ENCODE measurements at places on chromosomes 2 and 18.

DNA sequence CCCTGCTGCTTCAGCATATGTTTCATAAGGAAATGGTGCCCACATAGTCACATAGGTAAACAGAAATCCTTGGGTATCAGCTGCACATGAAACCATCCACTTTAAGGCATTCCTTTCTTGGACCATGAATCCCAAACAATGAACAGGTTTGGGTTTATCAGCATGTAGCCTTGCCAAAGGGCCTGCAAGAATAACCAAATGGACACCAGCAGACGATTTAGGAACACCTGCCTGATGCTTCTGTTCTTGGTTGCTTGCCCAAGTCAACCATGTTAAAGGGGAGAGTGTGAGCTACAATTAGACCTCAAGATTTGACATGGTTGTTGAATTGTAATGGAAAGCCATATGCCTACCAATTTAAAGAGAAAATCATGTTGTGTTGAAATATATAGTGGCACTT, 1342.7 kb upstream of the PIK3C3 start:
- DNase-seq, result no peak

GRCh38 chr2:188294352-188294926, 2.8 kb downstream of the GULP1 start:
- DNase-seq, result no peak

DNA sequence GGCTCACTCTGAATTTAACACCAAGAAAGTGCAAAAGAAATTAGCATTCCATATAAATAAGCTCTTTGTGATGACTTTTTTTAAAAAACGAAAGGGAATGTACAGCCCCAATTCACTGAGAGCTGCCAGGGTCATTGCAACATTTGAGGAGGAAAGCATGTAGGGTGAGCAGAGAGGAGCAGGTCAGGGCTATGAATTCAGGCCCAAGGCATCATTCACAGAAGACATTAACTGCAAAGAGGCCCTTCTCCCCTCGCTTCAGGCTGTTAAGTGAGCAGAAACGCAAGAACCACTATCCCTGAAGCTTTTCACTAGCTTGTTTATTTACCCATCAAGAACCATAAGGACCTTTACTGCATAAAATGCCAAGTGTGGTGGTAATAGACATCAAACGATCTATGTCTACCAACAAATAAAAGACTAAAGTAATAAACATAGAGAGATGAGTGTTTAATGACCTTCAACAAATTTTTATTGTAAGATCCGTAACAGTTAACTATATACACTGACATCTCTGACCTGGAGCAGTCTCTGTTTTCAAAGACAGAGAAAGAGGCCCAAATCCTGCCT, 333.1 kb upstream of the HNRNPA3 start:
- no peak for DNase-seq

- DNase-seq, result no peak
Observed at GRCh38 chr2:119011162-119011909, 69.3 kb downstream of the MARCO start.

DNA sequence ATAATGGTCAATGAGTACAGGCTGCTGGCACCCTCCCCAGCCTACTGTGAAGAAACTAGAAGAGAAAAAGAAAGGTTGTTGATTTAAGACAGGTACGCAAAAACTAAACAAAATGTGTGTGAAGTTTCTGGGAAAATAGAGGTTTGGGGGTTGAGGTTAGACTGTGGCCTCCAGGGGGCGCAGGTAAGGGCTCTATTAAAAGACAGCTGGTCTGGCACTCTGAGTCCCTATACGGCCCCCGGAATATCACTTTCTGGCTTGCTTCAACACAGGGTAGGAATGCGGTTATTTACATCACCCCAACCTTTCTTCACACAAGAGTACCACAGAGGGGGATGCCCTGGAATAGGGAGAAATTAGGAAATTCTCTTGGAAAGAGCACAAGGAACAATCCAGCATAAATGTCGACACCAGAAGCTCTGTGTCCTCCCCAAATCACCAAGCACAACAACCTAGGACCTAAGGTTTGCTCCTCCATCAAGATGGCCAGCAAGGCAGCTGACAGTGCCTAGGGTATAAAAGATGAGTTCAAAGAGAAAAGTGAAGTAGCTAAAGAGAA, 480.8 kb upstream of the KLHL29 start:
- no peak for DNase-seq

GRCh38 chr18:2636126-2636631, 19.3 kb upstream of the SMCHD1 start:
- no peak for DNase-seq

- no peak for DNase-seq
Observed at GRCh38 chr2:62998949-62999348, 51.7 kb upstream of the OTX1 start.
